ENCODE measurements at places on chromosomes 4 and X.

DNA sequence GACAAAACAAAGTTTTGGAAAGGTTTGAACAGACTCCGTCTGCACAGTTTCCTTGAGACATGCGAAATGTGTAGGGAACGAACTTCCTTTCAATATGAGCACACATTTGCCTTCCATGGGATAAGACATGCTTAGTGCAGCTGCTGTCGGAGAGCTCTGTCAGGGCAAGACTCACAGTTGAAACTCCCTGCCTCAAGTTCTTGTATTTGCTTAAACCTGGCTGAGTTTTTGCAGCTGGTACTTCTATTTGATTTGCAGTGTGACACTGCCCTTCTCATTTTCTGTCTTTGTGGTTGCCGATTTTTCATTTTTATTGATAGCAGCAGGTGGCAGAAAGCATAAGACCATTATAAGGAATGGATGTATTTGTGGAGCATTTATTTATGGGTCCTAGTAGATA lies 18.2 kb upstream of the RHOH start:
- no peak for DNase-seq

DNA sequence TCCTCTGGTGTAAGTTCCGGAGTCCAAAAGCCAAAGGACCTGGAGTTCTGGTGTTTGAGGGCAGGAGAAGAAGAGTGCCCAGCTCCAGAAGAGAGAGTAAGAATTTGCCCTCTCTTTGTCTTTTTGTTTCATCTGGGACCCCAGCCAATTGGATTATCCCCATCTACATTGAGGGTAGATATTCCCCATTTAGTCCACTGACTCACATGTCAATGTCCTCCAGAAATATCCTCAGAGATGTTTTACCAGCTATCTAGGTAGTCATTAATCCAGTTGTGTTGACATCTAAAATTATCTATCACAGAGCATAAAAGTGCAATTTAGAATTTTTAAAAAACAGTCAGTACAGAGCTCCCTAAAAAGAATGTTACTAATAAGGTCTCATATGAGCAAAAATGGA lies 132.9 kb upstream of the TMEM47 start:
- peak; percentile 37 for DNase-seq

GRCh38 chrX:39401483-39402110 lies 600.3 kb downstream of the MID1IP1 start:
- DNase-seq: no peak

DNA sequence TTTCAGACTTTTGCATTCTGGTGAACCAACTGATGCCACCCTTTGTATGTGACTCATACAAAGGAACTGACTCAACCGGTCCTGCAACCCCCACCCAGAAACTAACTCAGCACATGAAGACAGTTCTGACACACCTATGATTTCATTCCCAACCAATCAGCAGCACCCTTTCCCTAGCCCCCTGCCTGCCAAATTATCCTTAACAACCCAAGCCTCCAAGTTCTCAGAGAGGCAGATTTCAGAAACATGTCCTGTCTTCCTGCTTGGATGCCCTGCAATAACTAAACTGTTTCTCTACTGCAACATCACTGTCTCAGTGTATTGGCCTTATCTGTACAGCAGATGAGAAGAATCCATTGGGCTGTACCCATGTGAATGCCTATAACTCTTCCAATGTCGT lies 284.7 kb downstream of the CAMK2D start:
- no peak for DNase-seq

DNA sequence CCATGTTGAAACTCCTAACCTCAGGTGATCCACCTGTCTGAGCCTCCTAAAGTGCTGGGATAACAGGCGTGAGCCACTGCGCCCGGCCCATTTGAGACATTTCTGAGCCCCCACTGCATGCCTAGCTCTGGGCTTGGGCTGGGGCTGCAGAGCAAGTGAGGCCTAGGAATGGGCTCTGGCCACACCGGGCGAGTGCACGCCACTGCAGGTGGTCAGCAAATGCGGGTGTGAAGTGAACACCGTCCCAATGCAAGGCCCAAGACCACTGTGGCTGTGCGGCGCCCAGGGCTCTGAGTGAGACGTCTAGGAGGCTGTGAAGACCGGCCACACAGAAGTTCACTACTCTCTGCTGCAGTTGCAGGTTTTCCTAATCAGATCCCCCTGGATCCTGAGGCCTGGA lies 9.5 kb downstream of the SH3TC1 start:
- no peak for DNase-seq

DNA sequence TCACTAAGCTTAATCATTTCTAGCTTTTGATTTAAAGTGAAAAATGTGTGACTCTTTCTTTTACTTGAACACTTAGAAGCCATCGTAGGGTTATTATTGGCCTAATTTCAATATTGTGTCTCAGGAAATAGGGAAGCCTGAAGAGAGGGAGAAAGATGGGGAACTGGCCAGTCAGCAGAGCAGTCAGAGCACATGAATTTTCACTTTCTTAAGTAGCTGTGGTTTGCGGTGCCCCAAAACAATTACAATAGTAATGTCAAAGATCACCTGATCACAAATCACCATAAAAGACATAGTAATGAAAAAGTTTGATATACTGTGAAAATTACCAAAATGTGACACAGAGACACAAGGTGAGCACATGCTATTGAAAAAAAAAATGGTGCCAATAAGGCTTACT lies 45.5 kb downstream of the CENPC start:
- DNase-seq: no peak

- DNase-seq: no peak
These were observed 113.8 kb upstream of the ENPP6 start for GRCh38 chr4:184331268-184331995.

- no peak for DNase-seq
These were observed 856.4 kb upstream of the INTU start for GRCh38 chr4:126776361-126776760.

Measured in fibroblast of skin of abdomen (primary cell).